ENCODE measurements at places on chromosomes 2 and 18.

DNA sequence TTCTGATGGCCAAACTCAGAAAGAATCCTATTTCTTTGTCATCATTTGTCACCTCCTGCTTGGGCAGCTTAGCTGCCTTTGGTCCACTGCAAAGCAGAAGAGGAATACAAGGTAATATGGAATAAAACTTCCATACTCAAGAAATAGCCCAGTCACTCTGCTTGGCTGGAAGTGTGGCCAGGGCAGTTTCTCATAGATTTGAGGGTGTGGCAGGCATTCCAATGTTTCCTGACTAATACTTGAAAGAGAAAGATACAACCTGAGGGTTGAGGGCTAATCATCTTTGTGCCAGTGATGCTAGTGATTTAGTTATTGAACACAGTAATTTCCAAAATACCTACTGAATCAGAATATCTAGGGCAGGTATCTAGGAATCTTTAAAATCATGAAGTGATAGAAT lies 83.1 kb downstream of the FAM161A start:
- DNase-seq: no peak

DNA sequence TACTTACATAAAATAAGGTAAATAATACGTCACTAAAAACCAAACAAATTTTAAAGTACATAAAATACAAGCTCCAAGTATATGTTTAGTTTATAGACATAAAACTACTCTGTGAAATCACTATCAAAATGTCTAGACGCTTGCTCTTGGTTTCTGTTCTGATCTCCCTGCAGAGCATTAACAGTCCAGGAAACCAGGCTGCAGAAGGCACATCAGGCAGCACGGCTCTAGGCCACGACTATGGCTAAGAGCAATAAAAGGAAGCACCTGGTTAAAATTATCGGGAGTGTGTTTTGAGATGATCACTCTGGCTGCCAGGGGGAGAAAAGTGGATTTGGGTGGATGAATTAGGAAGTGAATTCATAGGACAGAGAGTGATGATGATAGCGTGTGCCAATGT lies 196.0 kb upstream of the SPHKAP start:
- no peak for DNase-seq

DNA sequence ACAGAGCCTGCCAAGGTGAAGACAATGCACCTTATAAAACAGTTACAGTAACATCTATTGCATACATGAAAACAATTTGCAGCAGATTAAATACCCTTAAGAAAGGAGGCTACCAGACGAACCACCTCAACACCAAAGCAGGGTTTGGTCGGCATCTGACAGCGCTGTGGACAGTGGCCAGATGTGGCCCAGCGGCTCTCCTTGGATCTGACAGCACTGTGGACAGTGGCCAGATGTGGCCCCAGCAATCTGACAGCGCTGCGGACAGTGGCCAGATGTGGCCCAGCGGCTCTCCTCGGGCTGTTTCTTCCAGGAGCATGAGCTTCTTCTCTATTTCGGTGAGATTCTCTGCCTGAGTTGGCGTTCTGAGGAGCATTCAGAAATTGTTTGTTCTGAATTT lies 211.6 kb downstream of the ANKRD30B start:
- no peak for DNase-seq

- DNase-seq: no peak
These were observed 17.6 kb downstream of the FN1 start for GRCh38 chr2:215418064-215418963.

DNA sequence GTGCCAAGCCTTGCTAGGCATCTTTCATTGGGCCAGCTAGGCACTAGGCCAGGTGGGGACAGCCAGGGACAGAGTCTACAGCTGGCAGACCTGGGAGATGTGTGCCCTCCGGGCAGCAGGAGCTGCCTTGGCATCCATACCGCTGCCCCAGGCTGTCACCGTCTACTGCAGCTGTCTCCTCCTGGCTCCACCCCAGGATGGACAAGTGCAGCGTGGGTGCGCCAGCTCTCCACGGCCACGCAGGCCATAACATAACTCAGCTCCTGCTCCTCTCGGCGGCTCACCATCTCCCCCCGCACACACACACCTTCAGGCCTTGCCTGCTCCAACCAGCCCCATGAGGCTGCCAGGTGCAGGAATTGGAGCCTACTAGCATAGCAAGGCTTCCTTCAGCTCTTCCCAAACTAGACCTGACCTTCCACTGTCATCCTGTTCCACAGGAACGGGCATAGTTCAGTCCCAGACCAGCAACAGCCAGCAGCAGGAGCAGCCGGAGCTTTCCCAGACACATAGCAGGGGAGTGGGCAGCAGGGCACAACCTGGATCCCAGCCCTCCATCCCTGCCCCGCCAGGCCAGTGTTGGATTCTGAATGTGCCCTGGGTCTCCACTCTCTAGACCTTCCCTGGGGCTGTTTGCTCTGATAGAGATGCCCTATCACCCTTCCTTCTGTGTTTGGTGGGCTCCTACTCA lies 2.5 kb upstream of the ADRA2B start:
- no peak for DNase-seq

- DNase-seq: no peak
These were observed 18.4 kb downstream of the UPP2 start for GRCh38 chr2:158120102-158120501.

- DNase-seq: no peak
These were observed 40.4 kb upstream of the FAM124B start for GRCh38 chr2:224442071-224442967.

GRCh38 chr2:26479131-26479788 lies 1.3 kb upstream of the OTOF start:
- DNase-seq: no peak

DNA sequence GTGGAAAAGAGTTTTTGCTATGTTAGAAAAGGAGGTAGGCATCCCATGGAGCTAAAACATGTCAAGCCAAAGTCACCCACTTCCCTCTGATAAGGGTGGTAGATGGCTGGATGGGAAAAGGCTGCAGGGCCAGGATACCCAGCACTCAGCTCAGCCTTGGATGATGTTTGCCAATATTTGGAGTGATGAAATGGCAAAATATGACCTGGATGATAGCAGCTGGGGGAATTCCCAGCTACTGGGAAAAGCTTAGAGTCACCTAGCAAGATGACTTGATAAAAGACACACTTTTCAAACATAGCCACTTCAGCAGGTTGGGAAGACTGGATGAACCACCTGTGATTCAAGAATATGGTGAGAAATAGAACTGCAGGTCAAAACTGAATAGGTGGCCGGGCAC lies 10.1 kb downstream of the RFX8 start:
- DNase-seq: no peak

DNA sequence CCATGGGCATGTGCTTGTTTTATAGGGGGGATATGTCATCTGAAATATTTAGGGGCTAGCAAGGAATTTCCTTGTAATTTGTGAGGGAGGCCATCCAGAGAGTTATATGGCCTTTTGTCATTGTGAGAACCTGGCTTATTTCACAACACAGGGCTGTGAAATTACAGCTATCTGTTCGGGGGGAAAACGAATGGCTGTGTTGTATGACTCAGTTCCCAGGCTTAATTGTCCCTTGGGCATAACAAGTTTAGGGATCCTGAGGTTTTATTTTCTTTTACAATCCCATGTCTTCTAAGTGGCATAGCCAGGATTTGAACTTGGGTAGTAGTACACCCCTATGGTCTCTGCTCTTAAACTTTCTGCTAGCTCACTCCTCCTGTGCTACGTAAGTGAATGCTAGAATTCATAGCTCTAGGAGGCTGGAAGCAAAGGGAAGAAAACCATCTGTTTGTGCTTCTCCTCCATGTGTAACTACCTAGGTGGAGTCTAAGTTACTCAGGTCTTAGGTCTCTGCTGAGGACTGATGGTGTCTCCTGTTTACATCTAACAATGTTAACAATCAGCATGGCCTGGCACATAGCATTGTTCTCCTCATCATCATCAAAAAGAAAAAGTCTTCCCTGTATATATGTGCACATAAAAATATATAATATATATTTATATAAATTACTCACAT lies 53.8 kb downstream of the SKA1 start:
- no peak for DNase-seq

DNA sequence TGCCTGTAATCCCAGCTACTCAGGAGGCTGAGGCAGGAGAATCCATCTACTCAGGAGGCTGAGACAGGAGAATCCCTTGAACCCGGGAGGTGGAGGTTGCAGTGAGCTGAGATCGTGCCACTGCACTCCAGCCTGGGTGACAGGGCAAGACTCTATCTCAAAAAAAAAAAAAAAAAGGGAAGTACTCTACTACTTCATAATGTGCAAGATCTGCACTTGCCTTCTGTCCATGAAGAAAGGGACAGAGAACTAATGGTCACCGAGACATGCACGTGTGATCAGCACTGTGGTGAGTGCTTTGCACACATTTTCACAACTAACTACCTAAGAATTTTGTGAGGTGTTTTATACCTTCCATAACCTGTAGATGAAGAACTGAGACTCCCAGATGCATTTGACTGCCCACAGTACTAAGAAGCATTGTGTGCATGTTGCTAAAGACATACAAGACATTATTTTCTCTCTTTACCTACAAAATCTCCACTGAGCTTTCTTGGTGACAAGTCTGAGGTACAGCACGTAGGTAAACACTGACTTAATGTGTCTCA lies 784.8 kb upstream of the ID2 start:
- no peak for DNase-seq

- DNase-seq: no peak
These were observed 36.6 kb downstream of the EHBP1 start for GRCh38 chr2:62741954-62742722.

GRCh38 chr18:21502661-21503060 lies 97.8 kb downstream of the ESCO1 start:
- no peak for DNase-seq

- no peak for DNase-seq
These were observed 182.5 kb downstream of the ANKRD44 start for GRCh38 chr2:197128126-197128525.

DNA sequence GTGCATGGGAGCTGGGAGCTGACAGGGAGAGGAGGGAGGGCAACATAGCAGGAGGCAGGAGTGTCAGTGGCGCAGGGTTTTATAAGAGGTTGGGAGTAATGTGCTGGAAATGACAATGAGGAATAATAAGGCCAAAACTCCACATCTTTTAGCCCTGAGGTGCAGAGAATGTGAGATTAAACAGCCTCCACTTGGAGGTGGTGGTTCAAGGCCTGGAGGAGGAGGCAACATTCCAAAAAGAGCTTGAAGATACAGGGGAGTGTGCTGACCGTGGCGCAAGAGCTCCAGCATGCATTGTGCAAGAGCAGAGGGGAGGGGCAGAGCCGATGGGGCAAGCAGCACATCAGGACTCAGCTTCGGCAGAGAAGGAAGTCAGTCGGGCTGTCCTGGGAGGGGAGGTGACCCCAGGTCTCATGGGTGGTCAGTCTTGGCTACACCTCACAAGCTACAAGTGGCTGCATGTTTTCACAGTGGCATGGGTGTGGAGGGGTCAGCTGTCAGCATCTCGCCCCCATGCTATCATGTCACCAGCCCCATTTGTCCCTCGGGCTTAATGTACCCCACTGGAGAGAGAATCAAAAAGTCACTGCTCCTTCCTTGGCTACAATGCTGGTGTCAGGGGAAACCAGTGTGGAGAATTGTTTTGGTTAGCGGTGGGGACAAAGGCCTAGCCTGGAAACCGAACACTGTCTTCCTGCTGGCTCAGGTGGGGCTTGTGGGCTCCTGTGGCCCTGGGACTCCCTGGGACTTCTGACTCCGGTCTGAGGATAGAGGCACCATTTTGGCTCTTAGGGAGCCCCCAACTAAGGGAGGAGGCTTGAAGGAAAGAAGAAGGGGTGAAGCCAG lies 208.0 kb downstream of the ZFP36L2 start:
- no peak for DNase-seq

DNA sequence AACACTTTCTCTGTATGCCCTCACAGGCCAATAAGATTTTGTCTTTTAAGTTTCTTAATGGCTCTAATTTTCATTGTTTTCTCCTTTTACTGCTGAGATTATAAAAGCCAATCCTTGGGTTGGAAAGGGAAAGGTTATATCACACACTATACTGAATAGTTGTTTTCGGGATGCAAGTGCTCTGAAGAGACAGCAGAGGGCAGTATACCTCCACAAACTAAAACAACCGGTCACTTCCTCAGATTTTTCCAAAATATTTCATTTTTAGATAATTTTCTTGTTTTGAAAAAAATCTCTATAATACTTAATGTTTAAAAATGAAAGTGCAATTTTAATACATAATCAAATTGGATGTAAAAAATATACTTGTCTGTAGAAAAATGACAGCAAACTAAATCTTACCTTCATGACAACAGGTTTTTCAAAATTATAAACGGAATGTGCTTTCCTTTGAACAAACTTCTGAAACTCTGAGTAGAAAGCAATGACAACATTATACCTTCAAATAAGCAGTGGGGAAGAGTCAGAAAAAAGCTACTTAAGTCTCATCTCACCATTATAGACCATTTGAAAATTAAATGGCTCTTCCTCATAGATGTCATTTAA lies 82.7 kb downstream of the ORC4 start:
- peak; percentile 17 for DNase-seq

- no peak for DNase-seq
These were observed 216.8 kb downstream of the VAPA start for GRCh38 chr18:10130606-10131005.

GRCh38 chr2:105076121-105076520 lies 38.3 kb downstream of the MRPS9 start:
- DNase-seq: no peak

GRCh38 chr18:3162181-3162580 lies 57.6 kb downstream of the MYOM1 start:
- DNase-seq: no peak

DNA sequence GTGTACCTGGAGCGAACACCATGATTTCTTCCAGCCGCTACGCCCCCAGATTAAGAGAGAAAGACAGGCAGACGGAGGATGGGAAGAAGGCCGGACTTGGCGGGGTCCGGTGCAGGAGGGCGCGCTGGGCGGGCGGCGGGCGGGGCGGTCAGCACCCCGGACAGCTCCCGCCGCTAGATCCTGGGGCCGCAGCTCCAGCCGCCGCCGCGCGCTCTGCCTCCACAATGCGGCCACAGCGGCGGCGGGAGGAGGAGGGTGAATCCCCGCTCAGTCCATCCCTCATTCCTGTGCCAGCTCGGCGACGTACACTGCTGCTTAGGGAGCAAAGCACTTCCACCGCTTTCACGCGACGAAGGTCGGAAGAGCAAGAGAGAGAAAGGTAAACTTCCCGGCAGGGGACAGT lies at the start of gene AKAIN1:
TSS of gene AKAIN1 (minus strand) at position 226 of the 403 bp plus-strand sequence. CDS start at position 22, 204 bp downstream.
- no peak for DNase-seq

Data from NCI-H1436 (cell line).